Fibroblast of skin of back (primary cell): ENCODE measurements at places on chromosomes 16 and 17.

- DNase-seq, result peak; percentile 38
Measured at GRCh38 chr16:85733839-85734170, 17.1 kb downstream of the C16orf74 start.

DNA sequence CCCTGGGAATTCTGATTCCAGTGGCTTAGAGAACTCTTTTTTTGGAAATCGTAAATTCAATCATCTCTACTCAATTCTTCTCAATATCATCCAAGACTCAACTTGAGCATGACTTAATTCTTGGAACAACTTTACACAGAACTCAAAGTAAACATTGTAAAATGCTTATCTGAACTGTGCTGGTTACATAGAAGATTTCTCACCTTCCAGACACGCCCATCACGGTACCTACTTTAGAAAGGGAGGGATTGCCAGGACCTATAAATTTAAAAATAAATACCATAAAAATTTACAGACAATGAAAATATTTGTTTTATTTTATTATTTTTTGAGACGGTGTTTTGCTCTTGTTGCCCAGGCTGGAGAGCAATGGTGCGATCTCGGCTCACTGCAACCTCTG lies 26.5 kb downstream of the MAP1LC3B start:
- DNase-seq, result no peak

DNA sequence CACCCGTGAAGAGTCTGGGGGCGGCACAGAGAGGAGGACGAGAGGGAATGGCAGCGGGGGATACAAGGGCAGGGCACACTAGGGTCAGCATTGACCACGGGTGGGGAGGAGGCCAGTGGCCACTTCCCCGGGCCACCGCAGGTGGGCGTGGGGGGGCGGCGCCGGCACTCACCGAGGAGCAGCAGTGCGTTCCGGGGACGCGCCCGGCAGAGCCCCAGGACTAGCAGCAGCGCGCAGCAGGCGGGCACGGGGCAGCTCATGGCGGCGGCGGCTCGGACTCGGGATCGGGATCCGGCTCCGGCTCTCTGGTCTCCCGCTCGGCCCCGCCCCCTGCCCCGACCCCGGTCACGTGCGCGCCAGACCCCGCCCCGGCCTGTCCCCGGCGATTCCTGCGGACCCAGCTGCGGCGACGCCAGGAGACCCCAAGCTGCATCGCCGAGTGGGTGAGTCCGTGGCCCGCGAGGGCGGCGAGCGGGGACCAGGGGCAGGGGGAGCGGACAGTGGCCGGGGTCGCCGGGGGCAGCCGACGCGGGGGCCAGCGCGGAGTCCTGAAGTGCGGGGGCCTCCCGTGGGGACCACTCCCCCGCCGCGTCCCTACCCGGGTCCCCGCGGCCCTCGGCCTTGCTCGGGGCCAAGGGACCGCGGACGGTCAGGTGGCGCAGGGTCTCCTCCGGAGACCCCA lies at the start of the genes SGSH and SLC26A11:
Gene SGSH, minus strand, starts transcription at position 280 of the 682 bp plus-strand sequence. Its CDS starts 20 bp downstream, at position 260.
Gene SLC26A11, plus strand, starts transcription at position 374 of the 682 bp plus-strand sequence. CDS start 1,134 bp downstream, outside the sequence.
- DNase-seq, result peak; percentile 61

GRCh38 chr16:5069854-5070253 lies 1.8 kb upstream of the ALG1 start:
- no peak for DNase-seq

DNA sequence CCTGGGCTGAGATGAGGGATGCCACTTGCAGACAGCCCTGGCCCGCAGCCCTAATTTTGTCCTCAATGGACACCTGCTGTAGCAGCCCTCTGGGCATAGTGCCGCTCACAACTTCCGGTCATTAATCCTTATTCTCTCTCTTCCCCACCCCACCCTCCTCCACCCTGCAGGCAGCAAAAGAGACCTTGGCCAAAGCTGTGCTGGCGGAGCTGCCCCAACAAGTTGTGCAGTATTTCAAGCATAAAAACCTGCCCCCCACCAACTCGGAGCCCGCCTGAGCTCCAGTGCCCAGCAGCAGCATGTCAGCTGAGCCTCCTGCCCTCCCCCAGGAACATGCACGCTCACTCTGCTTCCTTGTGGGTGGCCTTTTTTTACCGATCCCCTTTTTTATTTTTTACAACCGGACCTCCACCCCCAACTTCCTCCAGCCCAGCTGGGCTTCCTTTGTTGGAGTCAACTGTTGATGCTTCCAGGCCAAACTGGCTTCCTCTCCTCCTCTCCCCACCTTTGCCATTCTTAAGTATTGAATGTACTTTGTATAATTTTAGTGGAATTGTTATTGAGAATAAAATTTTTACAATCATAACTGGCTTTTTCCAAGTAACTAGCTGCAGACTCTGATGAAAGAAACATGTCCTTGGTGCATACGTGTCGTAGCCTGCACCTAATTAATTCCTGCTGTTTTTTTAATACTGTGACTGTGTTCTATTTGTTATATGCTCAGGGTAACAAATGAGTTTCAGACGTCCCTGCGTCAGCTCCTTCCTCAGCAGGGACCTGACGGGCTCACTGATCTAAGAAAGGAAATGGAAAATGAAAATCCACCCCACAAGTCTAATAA lies 38.2 kb downstream of the PSME3IP1 start:
- DNase-seq, result peak; percentile 28

DNA sequence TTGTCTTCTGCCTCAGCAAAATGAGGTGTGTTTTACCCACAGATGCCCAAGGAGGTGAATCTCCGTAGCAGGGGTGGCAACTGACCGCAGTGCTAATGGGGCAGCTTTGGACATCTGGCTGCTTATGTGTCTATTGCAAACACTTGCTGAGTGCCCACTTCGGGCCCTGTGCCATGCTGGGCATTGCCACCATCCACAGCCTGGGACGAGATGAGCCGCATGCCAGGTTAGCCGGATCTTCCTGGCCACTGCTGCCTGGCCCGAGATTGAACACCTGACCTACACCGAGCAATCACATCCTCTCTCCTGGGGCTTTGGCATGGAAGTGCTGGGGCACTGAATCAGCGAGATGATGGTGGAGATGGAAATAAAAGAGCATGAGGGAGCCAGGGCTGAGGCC lies 238.7 kb downstream of the GSG1L start:
- no peak for DNase-seq

GRCh38 chr17:69854225-69854780 lies 220.7 kb upstream of the KCNJ16 start:
- no peak for DNase-seq

- DNase-seq, result no peak
Measured at GRCh38 chr16:9027070-9027799, 63.5 kb upstream of the USP7 start.

- DNase-seq, result peak; percentile 92
Measured at GRCh38 chr17:50270435-50271362, 3.6 kb upstream of the TMEM92 start.

DNA sequence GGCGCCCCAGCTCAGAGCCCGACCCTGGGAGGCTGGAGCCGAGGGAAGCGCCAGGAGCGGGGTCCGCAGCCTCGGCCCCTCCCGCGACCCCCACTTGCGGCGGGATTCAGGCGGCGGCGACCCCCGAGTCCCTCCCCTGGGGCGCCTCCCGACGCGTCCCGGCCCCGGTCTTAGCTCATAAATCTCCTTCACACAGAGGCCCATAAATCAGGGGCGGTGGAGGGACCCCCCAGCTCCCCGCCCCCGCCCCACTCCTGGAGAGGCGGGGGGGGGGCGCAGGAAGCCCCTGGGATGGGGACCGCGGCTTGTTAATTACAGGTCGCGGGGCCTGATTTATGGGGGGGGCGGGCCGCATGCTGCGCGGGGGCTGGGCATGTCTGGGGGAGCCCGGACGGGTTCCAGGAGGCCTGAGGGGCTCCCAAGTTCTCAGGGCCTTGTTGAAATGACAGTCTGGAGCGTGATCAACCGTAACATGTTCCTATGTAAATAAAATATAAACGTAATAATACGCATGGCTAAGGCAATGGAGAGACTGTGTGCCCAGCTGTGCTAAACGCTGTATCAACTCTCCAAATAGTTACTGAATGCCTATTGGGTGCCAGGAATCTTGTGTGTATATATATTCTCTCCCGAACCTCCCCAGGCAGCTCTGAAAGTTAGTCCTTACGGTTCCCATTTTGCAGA lies 10.0 kb upstream of the BHLHA9 start:
- no peak for DNase-seq

- DNase-seq, result no peak
Measured at GRCh38 chr16:253833-254232, 19.2 kb downstream of the FAM234A start.

DNA sequence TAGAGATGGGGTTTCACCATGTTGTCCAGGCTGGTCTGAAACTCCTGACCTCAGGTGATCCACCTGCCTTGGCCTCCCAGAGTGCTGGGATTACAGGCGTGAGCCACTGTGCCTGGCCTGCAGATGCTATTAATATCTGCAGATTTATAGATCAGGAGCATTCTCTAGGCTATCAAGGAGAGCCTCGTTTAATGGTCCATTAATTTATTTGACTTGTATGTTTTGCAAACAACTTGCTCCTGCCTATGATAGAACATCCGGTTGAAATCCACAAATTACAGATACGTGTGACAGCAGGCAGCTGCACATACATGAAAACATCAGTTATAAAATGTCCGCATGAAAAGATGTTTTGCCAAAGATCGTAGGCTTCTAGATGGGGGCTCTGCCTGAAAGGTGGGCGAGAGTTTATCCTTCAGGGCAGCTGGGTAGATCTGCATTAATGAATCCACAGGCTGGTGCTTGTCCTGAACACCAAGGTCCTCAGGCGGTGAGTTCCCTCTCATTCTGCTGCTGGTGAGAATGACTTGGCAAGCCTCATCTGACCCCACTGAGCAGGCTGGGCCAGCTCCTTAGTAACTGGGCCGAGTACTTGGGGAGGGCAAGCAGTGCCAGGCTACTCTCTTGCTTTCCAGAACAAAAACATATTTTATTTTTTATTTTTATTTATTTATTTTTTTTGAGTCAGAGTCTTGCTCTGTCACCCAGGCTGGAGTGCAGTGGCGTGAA lies 37.1 kb upstream of the MGAT5B start:
- no peak for DNase-seq

- no peak for DNase-seq
Measured at GRCh38 chr16:86321491-86321890, 188.8 kb upstream of the FOXF1 start.

GRCh38 chr17:19867329-19868078 lies at the start of gene ULK2:
Gene ULK2 (minus strand): TSS chr17:19867936. CDS start chr17:19867417, 519 bp downstream.
- peak; percentile 81 for DNase-seq

DNA sequence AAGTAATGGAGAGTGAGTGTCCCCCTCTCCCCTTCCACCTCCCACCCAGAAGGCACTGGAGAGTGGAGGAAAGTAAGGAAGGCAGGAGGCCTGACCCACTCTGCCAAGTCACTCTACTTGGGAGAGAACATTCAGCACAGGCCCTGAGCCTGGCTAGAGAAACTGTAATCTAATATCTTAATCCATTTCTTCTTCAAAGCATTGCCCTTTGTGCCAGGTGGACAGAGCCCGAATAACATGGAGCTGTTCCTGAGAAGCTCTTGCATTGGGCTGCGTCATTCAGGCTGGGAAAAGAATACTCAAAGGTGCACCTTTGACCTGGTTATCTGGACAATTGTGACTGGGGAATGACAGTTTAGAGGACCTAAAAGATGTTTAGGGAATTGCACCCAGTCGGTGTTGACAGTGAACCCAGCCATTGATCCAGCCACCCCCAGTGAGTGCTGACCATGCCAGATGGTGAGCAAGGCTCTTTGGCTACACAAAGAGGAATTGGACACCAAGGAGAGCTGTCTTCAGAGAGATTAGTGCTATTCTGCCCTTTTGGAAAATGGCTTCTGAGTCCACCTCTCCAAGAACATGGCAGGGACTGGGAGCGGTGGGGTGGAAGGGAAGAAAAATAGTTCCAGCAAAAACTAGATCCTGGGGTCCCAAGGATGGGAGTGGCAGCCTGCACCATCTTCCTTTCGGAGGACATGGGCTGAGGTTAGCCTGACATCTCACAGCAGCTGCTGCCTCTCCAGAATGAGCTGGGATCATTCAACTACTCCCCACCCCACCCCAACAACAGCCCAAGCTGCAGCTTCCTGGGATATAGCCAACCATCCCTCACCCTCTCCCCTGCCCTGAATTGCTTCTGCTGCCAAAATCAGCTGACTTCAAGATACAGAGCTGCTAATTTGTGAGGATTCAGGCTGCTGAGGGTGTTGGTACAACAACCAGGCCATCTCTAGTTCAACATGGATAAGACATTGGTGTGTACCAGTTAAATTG lies 11.6 kb upstream of the NOG start:
- no peak for DNase-seq

- DNase-seq, result no peak
Measured at GRCh38 chr17:65185668-65186382, 48.7 kb downstream of the RGS9 start.
